ENCODE measurements at places on chromosomes 16 and 17.
A peak's percentile ranks its signal among the peaks of the same experiment; 100 is the strongest.

DNA sequence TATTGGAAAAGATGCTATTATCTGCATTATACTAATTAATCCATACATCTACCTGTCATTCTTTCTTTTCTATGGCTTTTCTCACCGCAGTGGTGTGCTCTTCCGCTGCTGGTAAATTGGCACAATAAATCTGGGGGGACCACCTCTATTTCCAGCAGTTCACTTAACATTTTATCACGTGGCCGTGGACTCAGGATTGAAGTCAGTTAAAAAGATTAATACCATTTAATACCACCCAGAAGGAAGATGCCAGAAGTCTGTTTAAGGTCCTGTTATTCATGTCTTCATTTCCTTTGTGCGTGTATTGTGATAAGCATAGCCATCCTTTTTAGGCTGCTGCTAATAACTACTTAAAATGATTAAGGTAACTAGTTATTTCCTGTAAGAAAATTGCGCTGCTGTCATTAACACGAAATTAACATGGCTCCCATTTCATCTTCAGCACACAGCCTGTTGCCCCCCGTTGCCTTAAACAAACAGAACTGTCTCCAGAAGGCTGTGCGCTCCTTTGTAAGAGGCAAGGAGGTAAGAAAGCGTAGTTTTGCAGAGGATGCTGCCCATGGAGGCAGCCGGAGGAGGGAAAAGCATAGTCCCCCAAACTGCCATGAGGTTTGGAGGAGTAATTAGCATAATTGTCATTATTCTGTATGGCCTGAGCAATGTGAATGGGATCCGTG, 414.4 kb downstream of the UTP18 start:
- DNase-seq, result no peak

- DNase-seq, result peak; percentile 90
Measured at GRCh38 chr16:48409839-48410632, 24.8 kb upstream of the SIAH1 start.

- no peak for DNase-seq
Measured at GRCh38 chr17:60345233-60345632, 46.7 kb downstream of the USP32 start.

- peak; percentile 66 for DNase-seq
Measured at GRCh38 chr17:76550712-76551615, 11.1 kb downstream of the PRCD start.

GRCh38 chr17:73820686-73821448, 176.6 kb upstream of the SDK2 start:
- peak; percentile 4 for DNase-seq

DNA sequence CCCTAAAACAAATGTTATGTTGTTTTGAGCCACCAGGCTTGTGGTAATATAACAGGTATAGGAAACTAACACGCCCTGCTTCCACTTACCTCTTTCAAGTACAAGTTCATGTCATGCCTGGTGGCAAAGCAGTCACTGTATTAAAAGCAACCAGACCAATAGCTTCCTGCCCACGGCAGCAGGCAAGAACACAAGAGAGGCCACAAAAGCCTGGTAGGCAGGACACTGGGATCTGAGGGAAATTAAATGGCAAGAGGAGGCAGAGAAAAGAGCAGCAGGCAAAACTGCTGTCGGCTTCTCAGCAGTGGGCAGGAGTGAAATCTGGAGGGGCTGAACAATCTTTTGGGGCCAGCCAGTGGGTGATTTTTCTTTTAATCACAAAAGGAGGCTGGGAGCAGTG, 2.2 kb downstream of the CYTH1 start:
- no peak for DNase-seq

DNA sequence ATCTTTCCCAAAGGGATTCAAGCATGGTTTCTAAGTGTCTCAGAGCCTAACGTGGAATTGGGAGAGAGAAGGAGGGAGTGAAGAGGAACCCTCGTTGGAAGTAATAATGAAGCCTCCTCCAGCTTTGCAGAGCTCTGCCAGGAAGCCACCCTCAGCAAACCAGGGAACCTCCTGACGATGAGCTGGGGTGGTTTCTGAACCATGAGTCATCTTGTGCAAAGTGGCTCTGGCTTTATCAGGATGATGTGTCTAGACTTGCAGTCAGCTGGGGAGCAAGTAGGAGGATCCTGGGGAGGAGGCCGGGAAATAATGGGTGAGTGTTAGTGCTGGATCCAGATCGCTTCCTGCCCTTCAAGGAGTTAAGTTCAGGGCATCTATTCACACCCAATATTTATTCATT, 191.7 kb upstream of the RBFOX1 start:
- no peak for DNase-seq

DNA sequence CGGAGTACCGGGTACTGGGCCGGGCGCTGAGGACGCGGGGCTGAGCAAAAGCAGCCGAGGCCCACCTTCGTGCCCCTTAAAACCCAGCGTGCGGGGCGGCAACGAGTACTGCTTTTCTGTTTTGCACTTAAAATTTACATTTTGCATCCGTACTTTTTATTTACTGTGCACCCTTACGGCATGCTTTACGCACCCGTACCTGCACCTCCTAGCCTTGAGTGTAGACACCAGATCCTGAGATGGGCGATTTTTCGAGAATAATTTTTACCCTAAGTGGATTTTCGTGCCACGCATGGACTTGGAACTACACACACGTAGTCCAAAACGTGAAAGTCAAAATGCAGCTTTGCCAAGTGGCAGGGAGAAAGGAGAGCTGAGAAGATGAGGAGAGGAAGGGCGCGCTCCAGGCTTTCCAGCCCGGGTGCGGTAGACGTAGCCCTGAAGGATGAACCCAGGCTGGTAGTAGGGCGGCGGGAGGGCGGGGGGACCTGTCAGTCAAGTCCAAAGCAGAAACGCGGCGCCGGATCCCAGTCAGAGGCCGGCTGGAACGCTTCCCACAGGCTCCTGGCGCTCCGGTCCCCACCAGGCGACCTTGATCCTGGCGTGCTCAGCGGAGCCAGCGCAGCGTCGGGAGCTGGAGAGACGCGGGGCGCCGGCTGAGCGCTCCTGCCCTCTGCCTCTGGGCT, 1.2 kb upstream of the CBLN1 start:
- DNase-seq, result no peak

DNA sequence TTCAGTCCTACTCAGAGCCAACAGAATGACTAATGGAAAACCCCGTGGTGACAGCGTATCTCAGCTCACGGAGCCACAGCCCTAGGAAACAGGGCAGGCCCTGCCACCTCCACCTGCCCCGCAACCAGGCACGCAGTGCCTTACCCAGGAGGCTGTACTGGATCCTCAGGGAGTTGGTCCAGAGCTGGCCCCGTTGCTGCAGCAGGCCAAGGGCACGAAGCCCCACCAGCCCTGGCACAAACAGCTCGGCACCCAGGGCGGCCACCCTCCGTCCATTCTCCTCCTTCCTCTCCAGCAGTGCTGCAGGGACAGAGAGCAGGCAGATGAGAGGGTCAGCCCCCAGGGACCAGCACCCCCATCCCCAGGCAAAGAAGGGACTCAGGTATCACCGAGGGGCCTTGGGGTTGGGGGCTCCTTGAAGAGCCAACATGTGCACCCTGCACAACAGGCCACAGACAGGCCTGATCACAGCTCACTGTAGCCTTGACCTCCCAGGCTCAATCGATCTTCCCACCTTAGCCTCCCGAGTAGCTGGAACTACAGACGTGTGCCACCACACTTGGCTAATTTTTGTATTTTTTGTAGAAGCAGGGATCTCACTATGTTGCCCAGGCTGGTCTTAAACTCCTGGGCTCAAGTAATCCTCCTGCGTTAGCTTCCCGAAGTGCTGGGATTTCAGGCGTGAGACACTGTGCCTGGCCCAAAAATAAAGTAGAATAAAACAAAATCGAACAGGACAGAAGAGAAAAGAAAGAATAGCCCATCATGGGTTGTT, 115.7 kb downstream of the RMI2 start:
- no peak for DNase-seq

DNA sequence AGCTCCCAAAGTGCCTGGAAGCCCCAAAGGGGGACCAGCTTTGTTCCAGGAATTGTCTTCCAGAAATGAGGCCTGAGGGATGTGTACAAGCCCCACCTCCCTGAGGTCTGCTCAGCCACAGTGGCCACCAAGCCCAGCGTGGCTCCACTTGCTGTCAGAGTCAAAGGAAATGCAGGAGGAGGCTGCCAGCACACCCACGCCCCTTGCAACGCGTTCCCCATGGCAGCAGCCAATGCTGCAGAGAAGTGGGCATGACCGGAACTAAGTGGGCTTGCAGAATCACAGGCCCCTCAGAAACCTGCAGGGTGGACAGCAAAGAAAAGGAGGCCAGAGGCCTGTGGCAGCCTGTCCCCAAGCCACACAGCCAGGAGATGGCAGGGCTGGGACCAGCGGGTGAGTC, 320.8 kb downstream of the FOXL1 start:
- no peak for DNase-seq

GRCh38 chr17:57638284-57638683, 106.8 kb downstream of the CCDC182 start:
- DNase-seq, result no peak

DNA sequence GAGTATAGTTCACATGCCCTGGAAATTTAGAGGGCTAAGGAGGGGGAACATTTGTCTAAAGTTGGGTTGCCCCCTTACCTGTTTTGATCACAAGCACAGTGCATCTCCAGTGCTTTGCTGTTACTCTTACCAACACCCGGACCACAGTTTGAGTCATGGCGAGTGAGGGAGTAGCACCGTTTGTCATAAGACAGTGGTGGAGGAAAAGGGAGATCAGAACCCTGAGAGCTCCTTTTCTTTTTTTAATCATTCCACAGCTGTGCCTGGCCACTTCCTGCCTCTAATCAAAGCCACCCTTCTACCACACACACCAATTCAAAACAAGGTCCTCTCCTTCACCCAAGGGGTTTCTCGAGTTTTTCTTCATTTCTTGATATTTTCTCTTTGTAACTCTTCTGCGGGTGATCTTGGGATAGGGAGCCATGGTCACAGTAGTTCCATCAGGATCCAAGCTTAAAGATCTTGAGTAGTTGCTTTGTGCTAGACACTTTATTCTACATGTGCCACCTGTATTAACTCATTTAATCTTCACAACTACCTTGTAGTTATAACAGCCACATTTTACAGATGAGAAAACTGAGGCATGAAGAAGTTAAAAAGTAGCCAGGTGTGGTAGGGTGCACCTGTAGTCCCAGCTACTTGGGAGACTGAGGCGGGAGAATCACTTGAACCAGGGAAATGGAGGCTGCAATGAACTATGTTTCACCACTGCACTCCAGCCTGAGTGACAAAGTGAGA, 5.0 kb upstream of the MYL4 start:
- DNase-seq, result no peak
